ENCODE measurements at places on chromosomes 6 and 20.
A peak's percentile ranks its signal among the peaks of the same experiment; 100 is the strongest.

DNA sequence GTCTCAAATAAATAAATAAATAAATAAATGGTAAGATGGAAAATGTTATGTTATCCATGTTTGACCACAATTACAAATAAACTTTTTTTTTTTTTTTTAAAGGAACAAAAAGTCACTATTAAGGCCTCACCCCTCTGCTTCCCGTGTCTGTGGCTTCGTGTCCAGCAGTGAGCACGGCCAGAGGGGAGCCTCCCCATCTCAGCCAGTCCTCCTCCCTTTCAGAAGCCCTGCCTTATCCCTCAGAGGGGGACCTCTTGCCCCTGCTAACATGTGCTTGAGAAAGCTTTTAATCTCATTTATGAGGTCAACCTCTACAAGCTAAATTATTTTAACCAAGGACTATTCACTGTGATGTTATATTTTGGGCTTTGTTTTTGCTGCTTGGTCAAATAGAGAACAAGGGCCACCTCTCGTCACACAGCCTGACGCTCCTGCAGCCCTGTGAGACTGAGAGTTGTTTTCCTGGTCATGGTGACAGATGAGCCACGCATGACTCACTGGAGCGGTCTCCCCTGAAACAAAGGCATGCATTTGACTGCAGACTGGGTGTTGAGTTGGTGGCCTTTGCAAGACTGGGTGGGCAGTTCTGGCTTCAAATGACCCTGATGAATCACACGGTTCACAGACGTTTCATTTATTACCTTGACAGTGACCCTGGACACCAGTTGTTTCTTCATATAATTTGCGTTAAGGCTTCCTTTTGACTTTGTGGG, 131.8 kb downstream of the TIAM2 start:
- peak overlapping the region; percentile 30 for H3K27ac ChIP-seq
- peak; percentile 79 for DNase-seq
- H3K27me3 ChIP-seq: no peaks in the 10 kb centered on the region
- H3K36me3 ChIP-seq: no peaks in the 10 kb centered on the region
- H3K4me3 ChIP-seq: no peak overlapping the region
- H3K4me1 ChIP-seq: no peaks in the 10 kb centered on the region

- H3K4me3 ChIP-seq: no peak overlapping the region
- peaks cover 26% of the 10 kb centered on the region for H3K36me3 ChIP-seq
Observed at GRCh38 chr6:161033667-161034066, 42.1 kb downstream of the MAP3K4 start.

DNA sequence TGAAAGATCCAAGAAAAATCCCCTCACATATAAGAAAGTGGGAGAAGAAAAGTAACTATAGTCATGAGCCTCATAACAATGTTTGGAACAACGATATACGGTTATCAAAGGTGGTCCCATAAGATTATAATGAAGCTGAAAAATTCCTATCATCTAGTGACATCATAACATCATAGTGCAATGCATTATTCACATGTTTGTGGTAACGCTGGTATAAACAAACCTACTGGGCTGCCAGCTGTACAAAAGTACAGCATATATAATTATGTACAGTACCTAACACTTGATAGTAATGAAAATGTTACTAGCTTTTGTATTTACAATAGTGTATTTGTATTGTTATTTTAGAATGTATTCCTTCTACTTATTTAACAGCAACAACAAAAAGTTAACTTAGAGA, 240.7 kb downstream of the RNGTT start:
- no peak overlapping the region for H3K27ac ChIP-seq
- no peak overlapping the region for H3K4me3 ChIP-seq
- H3K36me3 ChIP-seq: no peaks in the 10 kb centered on the region
- H3K4me1 ChIP-seq: peaks cover 5% of the 10 kb centered on the region
- no peak for DNase-seq
- H3K27me3 ChIP-seq: no peaks in the 10 kb centered on the region

DNA sequence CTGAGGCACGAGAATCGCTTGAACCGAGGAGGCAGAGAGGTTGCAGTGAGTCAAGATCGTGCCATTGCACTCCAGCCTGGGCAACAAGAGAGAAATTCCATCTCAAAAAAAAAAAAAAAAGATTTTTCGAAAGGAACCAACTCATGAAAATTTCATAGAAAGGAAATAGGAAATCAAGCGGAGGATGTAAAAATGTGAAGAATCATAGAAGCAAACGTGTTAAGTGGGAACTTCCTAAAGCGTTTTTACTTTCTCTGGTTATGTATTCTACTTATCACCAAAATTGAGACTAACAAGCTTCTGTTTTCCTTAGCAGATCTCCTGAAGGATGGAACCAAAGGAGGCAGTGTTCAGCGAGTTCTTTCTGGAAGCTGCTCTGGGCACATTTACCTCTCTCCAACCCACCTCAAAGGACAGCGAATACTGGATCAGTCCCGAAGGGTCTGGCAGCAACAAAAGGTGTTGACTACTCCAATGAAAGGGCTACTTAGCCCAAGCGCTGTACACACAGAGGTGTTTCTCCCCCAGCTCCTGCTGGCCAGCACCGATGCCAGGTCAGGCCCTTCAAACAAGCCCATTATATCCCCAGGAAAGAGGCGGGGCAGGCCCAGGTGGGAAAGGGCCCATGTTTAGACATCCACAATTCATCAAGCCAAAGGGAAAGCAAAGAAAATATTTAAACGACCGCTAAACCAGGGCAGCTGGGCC, 327.5 kb upstream of the JARID2 start:
- H3K4me3 ChIP-seq: no peak overlapping the region
- H3K36me3 ChIP-seq: no peaks in the 10 kb centered on the region
- DNase-seq: no peak
- H3K27ac ChIP-seq: no peak overlapping the region

DNA sequence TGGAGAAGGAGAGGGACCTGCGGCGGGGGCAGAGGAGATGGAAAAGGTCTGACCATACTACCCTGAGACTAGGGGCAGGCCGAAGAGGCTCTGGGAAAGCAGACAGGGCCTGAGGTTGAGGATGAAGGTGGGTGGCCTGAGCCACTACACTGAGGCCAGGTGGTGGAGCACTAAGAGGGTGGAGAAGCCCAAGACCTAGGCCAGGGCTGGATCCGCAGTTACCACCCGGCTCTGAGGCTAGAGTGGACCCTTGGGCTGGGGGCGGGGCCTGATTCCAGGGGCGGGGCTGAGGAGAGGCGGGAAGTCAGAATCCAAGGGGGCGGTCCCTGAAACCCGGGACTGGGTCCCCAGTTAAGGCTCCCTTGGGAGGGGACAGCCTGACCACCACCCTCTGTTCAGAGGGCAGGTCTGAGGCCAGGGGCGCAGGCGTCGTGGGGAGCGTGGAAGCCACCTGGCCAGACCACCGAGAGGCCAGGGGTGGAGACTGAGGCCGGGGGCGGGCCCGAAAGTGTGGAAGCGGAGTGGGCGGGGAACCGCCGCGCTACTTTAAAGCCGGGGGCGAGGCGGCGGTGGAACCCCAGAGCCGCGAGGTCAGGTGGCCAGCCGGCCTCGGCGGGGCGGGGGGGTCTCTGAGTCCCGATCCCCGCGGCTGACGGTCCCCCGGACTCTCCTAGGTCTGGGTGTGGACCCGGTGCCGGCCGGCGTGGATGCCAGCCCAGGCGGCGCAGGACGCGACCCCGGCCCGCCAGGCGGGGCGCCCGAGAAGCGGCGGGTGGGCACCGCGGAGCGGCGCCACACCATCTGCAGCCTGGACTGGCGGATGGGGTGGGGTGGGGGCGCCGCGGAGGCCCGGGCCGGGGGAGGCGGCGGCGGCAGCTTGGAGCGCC, 8.3 kb downstream of the CCM2L start:
- H3K27me3 ChIP-seq: peaks cover 33% of the 10 kb centered on the region
- no peak overlapping the region for H3K27ac ChIP-seq
- peak overlapping the region; percentile 77 for H3K4me3 ChIP-seq
- no peaks in the 10 kb centered on the region for H3K4me1 ChIP-seq
- H3K36me3 ChIP-seq: no peaks in the 10 kb centered on the region

- H3K36me3 ChIP-seq: no peaks in the 10 kb centered on the region
Observed at GRCh38 chr6:125165256-125165655, 11.7 kb downstream of the TPD52L1 start.

- H3K27ac ChIP-seq: no peak overlapping the region
- H3K4me3 ChIP-seq: no peak overlapping the region
- H3K36me3 ChIP-seq: no peaks in the 10 kb centered on the region
- no peaks in the 10 kb centered on the region for H3K4me1 ChIP-seq
- no peaks in the 10 kb centered on the region for H3K27me3 ChIP-seq
Observed at GRCh38 chr6:146670161-146670560, 71.4 kb downstream of the ADGB start.

- no peaks in the 10 kb centered on the region for H3K36me3 ChIP-seq
- no peak for DNase-seq
- no peaks in the 10 kb centered on the region for H3K27me3 ChIP-seq
- no peaks in the 10 kb centered on the region for H3K4me1 ChIP-seq
- H3K4me3 ChIP-seq: peak overlapping the region; percentile 91
- peak overlapping the region; percentile 95 for H3K27ac ChIP-seq
Observed at GRCh38 chr6:19803331-19804204, 33.6 kb upstream of the ID4 start.

DNA sequence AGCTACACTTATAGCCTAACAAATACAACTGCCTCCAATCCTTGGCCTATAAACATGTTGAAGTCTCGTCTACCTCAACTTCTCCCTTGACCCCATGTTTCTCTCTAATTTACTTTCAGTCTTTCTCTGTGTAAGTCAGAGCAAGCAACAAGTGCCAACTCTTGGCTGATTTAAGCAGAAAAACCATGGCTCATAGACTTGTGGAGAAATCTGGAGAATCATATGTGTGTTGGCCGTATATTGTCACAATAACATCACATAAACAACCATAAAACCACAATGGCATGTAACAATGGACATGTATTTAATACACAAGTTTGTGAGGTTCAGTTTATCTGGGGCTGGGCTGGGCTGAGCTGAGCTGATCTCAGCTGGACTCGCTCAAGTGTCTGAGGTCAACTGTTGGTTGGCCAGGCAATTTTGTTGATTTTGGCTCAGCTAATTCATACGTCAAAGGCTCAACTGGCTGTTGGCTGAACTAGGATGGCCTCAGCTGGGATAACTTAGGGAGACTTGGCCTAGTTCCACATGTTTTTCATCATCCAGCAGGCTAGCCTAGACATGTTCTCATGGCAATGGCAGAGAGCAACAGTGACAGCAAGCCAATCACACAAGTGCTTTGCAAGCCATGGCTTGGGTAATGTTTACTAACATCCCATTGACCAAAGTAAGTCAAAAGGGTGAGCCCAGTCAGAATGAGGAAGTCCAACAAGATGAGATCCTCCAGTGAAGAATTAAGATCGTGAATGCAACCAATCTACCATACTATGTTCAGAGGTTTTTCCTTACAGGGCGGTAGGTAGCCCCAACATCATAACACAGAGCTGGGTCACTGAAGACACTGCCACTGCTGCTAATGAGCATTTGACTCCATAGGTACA, 12.9 kb upstream of the TBC1D22B start:
- no peak for DNase-seq
- no peak overlapping the region for H3K4me3 ChIP-seq
- H3K4me1 ChIP-seq: no peaks in the 10 kb centered on the region

GRCh38 chr6:14117158-14118090, at the start of gene CD83:
Gene CD83 (plus strand): TSS chr6:14117772. CDS start chr6:14117812, 40 bp downstream.
- peak within 1 kb of the TSS; percentile 78 for H3K4me3 ChIP-seq
- H3K36me3 ChIP-seq: no peaks in the 10 kb centered on the region
- peaks cover 15% of the 10 kb centered on the region for H3K27me3 ChIP-seq
- DNase-seq: peak; percentile 87
- H3K4me1 ChIP-seq: no peaks in the 10 kb centered on the region
- H3K27ac ChIP-seq: no peak within 1 kb of the TSS

DNA sequence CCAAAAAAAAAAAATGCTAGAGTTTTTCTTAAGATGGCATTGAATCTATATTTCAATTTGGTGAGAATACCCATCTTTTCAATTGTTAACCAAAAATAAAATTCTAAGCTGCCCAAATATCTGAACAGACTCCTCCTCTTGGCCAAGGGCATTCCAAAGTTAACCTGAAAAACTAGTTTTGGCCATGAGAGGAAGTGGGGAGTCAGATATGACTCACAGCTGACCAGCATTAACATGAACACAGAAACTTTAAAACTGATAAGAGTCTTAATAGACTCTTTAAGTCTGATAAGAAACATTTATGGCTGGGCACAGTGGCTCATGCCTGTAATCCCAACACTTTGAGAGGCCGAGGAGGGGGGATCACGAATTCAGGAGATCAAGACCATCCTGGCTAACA, 171.3 kb downstream of the FAXC start:
- H3K27ac ChIP-seq: no peak overlapping the region
- DNase-seq: no peak
- no peaks in the 10 kb centered on the region for H3K4me1 ChIP-seq
- H3K36me3 ChIP-seq: no peaks in the 10 kb centered on the region

DNA sequence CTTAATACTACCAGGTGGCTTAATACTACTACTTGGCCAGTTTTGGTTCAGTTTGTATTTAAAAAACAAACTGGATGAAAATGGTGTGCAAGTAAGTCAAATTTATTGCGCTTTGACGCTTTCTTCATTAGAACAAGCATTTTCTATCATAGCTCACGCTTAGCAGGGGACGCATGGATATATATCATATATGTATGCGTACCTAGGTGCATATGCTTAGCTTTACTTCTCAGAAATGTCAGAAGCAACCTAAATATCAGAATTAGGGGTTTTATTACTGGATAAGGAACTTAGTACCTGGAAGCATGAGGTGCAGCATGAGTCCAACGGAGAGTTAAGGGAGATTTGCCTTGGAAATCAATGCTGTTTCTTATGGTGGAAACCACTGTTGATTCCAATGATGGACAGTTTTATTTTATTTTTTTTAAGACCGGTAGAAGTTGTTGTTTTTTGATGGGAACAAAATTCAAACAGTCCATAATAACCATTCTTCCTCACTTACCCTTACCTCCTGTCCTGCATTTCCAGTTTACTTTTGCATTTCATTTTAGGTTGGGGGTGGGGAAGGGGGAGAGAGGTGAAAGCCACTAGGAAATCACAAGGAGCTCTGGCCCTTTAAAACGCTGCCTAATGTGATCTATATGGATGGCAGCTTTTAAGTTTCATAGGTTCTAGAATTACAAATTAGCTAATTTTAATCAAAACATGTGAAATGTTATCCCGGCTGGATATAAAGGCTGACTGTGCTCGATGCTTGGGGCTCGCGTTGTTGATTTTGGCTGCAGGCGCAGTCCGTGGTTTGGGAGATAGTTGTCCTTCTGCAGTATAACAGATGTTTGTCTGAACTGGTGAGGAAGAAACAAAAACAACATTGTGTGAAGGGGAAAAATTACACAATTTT, 2.1 kb downstream of the SOBP start:
- peak overlapping the region; percentile 78 for H3K4me3 ChIP-seq
- H3K27me3 ChIP-seq: peaks cover 53% of the 10 kb centered on the region
- no peak for DNase-seq
- H3K4me1 ChIP-seq: peaks cover 7% of the 10 kb centered on the region
- H3K36me3 ChIP-seq: no peaks in the 10 kb centered on the region

- H3K36me3 ChIP-seq: peaks cover 27% of the 10 kb centered on the region
- no peaks in the 10 kb centered on the region for H3K27me3 ChIP-seq
- no peak overlapping the region for H3K27ac ChIP-seq
- no peak overlapping the region for H3K4me3 ChIP-seq
- no peaks in the 10 kb centered on the region for H3K4me1 ChIP-seq
- no peak for DNase-seq
Observed at GRCh38 chr20:37777988-37778659, 84.3 kb downstream of the CTNNBL1 start.

- H3K27ac ChIP-seq: no peak overlapping the region
- DNase-seq: no peak
- H3K4me3 ChIP-seq: no peak overlapping the region
- H3K4me1 ChIP-seq: no peaks in the 10 kb centered on the region
Observed at GRCh38 chr20:63587256-63587655, 13.2 kb upstream of the HELZ2 start.

- peaks cover 51% of the 10 kb centered on the region for H3K36me3 ChIP-seq
- H3K4me3 ChIP-seq: no peak overlapping the region
- H3K27me3 ChIP-seq: no peaks in the 10 kb centered on the region
- no peaks in the 10 kb centered on the region for H3K4me1 ChIP-seq
Observed at GRCh38 chr20:37355252-37356180, 9.6 kb downstream of the SRC start.
